ENCODE measurements at places on chromosomes 11 and 22.

DNA sequence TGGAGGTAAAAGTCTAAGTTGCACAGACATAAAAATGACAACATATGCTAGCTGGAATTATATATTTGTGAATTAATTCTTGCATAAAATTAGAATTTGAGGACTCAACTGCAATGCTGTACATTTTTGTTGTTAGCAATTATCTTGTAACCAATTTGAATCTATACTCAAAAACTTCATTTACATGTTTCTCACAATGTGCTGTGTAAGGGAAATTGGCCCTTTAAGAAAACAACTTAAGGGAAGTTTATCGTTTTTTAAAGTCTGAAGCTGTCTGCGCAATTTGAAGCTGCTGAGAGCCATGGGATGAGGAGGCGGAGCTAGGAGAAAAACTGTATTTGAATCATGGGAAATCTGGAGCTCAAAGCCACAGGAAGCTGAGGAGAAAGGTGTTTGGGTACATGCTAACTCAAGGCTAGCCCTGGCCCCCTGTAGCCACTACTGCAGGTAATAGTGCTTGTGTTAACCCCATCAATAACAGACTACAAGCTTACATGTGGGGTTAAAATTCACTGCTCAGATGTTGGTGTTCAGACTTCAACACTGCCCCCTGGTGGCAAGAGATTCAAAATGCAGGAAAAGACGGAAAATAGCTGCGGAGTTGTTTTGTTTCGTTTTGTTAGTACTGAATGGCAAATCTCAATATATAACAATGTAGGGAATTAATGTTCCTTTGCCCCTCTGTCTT lies 126.1 kb downstream of the BRD1 start:
- DNase-seq = no peak

DNA sequence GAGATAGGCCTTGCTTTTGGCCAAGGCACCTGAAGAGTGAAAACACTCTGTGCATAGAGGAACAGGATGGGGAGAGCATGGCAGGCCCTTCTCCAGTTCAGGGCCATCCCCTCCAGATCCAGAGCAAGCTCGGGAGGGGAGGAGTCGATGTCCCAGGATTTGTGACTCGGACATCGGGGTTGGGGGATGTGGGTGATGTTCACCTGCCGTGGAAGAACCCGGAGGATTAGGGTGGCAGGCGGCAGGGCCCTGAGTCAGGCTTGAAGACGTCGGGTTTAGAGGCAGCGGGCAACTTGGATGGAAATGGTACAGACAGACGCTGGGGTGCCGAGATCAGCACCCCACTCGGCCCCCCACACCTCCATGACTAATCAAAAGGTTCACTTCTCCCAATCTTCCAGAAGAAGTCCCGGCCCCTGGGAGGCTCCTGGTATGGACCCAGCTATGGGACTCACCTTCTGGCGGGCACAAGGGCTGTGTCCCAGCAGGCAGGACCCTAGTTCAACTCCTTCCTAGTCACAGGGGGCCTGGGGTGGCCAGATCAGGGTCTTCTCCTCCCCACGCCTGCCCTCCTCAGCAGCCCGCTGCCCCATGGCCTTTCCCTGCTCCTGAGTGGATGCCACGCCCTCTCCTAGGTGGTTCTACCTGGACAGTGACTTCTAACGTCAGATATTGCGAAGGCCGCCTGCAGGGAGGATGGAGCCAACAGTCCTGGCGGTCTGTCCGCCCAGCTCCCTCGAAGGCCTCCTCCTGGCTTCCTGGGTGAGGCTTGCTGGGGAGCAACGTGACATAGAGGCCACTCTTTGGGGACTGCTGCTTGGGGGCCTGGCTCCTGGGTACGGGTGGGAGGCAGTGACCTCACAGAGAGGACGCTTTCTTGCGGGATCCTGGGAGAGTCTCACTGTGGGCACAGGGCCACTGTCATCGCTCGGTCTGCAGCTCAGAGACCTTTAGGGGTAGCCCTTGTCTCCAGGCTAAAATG lies 792.5 kb downstream of the BRD1 start:
- DNase-seq = no peak

DNA sequence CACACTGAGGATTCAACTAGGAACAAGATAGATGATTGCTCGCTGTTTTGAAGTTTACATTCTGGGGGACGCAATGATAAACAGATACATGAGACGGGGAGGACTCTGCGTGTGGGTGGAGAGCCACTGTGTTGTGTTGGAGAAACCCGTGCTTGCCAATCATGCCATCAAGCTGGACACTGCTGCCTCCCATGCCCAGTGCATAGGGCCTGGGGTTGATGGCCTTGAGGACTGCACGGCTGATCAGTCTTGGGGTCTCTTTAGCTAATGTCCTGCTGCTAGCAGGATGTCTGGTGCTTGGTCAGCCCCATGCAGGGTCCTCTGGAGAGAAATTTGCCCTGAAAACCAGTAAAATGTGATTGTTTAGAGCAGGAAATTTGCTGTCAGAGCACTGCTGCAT lies 221.2 kb upstream of the B3GAT1 start:
- DNase-seq = no peak

DNA sequence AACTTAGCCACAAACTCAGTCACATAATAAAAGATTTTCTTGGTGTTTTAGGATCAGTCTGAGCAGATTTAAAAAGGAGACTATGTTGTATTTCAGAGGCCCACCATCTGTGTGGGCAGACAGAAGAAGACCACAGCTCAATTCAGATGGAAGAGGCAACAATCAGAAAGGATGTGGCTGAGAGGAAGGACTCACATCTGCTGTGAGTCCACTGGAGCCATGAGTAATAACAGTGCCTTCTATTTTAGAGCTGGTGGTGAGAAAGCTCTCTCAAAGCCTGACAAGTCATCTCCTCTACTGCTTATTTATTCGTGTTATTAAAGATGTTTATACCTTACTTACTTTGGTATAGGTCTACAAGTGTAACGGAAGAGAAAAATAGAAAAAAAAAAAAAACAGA lies 357.2 kb downstream of the OPCML start:
- no peak for DNase-seq

DNA sequence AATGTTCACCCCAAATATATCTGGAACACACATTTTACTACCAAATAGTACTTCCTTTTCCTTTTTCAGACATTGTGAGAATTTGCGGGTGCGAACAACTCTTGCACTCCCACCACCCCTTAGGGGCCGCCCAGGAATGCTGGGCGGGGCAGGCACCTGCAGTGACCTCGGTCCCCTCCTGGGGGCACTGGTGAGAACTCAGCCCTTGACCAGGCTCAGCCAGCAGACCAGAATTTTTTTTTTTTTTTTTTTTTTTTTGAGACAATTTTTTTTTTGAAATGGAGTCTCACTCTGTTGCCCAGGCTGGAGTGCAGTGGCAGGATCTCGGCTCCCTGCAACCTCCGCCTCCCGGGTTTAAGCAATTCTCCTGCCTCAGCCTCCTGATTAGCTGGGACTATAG lies 75.8 kb downstream of the ARHGAP8 start:
- DNase-seq = no peak

- no peak for DNase-seq
These were observed 119.0 kb downstream of the SLC17A6 start for GRCh38 chr11:22456993-22457762.

DNA sequence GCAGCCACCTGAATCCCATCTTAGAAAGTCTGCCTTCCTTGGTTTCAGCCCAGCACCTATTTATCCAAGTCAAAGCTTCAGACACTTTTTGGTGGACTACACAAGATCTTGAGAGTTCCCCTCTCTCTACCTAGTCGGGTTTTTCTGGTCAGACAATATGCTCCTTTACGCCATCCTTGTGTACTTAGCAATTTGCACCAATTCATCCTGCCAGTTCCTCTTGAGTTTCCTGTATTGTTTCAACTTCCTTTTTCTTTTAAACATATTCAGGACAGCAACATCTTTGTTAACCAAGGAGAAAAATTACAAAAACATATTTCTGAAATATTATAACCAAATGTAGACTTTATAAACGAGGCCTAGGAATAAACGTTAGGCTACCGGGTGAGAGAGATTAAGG lies 368.2 kb upstream of the CADM1 start:
- no peak for DNase-seq

- no peak for DNase-seq
These were observed 161.1 kb upstream of the GRK3 start for GRCh38 chr22:25403284-25403810.

DNA sequence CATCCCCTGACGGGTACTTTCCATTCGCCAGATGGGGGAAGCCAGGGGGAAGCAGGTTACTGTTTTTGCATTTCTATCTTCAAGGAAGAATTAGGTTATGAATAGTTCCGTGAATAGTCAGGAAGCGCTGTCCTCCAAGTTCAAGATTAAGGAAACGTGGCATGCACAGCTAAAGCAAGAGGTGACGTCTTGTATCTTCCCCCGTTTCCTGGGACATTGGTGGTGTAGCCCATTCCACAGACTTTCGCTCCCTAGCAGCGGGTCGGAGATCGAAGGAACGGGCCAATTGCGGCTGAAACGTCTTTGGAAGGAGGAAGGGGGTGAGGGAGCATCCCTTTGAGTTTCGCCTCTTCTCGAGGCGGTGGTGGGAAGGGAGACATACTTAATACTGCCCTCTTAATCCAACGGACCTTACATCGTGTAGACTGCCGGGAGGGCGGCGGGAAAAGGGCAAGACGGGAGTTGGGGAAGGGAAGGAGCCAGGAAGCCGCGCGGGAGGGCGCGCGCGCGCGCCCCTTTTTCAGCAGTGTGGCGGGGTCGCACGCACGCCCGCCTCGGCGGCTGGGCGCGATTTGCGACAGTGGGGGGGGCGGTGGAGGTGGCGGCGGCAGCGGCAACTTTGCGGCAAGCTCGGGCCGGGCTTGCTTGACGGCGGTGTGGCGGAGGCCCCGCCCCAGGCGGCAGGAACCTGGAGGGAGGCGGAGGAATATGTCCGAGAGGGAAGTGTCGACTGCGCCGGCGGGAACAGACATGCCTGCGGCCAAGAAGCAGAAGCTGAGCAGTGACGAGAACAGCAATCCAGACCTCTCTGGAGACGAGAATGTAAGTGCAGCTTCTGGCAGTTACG lies at the start of gene EED:
Gene EED, plus strand, starts transcription at position 232 of the 847 bp plus-strand sequence. Its CDS starts 477 bp downstream, at position 709.
- peak; percentile 94 for DNase-seq

DNA sequence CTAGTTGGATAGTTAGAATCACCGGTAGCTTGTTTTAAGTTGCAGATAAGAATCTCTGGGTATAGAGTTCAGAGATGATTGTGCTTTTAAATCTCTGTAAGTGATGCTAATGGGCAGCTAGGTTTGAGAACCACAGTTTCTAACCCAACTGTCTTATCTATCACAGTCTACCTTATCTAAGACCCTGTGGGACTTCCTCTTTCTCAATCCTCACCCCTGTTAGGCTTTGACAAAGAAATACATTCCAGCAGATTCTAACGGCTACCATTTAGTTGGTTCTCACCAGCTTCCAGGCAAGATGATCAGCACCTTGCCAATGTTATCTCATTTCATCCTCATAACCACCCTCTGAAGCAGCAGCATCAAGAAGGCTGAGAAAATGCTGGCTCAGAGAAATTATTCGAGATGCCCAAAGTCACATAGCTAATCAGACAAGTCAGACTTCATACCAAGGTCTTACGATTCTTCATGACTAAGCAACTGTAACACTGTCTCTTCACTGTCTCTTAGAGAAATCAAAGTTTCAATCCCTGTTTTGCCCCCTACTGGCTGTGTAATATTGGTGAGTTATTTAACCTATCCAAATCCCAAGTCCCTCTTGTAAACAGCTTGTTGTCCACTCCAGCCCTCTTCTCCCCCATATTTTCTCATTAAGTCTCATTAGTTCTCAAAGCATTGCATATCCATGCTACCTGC lies 192.4 kb upstream of the API5 start:
- DNase-seq = no peak

- DNase-seq = no peak
These were observed 47.5 kb downstream of the PAMR1 start for GRCh38 chr11:35477901-35478300.

DNA sequence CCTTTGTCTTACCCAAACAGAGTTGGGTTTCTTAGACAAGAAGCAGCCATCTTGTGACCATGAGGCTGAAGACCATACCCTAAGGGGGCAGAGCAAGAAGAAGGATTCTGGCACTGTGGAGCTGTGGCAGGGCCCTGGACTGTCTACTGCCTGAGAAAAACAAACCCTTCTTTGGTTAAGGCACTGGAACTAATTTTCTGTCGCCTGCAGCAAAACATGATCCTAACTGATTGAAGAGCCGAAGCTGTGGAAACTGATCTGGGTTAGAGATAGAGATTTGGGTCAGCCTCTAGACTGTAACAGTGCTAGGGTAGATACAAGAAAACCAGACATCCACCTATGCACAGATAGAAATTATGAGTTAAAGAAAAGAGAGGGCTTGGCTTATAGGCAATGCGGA lies 11.3 kb upstream of the ACER3 start:
- no peak for DNase-seq

DNA sequence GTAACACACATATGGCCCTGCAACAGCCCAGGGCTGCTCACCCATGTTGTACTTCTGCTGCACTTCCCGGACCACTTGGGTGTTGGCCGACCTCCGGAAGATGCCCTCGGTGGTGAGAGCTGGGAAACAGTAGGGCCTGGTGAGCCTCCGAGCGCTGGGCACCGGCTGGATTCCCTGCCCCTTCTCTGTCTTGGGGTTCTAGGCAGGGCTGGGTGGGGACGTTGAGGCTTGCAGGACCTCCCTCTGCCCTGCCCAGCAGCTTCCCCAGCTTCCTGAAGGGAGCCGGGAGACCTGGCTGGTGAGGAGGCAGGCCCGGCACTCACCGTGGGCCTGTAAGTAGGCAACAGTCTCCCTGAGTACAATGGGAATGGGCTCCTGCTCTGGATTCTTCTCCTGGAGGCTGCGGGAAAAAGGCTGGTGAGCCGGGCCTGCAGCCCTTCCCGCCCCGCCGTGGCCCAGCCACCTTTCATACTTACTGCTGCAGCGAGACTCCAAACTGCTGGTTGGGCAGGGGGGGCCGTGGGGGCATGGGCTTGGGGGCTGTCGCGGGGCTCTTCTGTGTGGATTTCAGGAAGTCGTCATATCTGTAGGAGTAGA lies 20.2 kb downstream of the ARHGAP1 start:
- no peak for DNase-seq

DNA sequence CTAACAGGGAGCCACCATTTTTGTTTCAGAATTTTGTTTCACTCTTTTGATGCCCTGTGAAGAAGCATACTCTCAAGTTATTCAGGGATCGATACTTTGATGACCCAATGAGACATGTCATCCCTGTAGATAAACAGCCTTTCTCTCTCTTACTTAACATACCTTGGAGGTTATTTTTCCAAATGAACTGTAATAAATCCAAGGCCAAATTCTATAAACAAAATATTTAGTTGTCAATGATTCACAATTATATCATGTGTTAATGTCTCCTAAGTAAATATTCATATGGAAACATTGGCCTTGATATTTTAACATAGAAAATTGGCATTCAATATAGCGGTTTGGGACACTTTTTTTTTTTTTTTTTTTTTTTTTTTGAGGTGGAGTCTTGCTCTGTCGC lies 97.5 kb downstream of the LUZP2 start:
- no peak for DNase-seq

All from T-cell (primary cell).